Large intestine (tissue), 12 donors: ENCODE measurements at places on chromosomes 12 and 14. TPM values are rescaled to one million over a fixed set of nuclear protein-coding genes. Genes with fewer than 3 reads are reported as not detected.

Gene SLC8A3
- polyA plus RNA-seq, result 0.42 TPM

Gene ALG10B
- 7.4 TPM for polyA plus RNA-seq

Gene CMA1
- not detected for polyA plus RNA-seq

Gene CPNE6
- 0.31 TPM for polyA plus RNA-seq

Gene ACACB
- 11.9 TPM for polyA plus RNA-seq

Gene IGFBP6
- 19.7 TPM for polyA plus RNA-seq

Gene ADGRD1
- polyA plus RNA-seq, result 84.8 TPM

Gene C1R
- 56.5 TPM for polyA plus RNA-seq

Gene TMEM30B
- 36.6 TPM for polyA plus RNA-seq

Gene ZCCHC8
- 36.0 TPM for polyA plus RNA-seq

Gene SLC2A3
- 26.7 TPM for polyA plus RNA-seq

Gene NTN4
- polyA plus RNA-seq, result 28.4 TPM

Gene IQSEC3
- 2.7 TPM for polyA plus RNA-seq

Gene HOXC4
- polyA plus RNA-seq, result 14.0 TPM

Gene CAPRIN2
- polyA plus RNA-seq, result 24.7 TPM
